ENCODE measurements at places on chromosomes 6 and 20.

DNA sequence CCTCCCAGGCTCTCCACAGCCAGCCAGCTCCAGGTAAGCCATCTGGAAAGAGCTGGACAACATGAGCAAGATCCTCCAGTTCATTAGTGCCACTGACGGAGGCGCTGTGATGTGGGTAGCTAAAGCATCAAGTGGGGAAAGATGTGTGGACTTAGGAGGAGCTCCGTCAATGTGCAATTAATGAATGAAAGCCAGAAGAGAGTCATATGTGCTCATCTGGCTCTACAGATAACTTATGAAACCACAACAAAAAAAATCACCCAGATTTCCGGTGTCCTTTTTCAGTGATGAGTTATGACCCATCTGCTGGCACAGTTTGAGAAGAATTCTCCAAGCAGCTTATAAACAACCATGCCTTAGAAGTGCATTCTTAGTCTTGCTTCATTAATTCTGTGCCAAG lies 311.7 kb upstream of the PLCB4 start:
- no peak for DNase-seq

GRCh38 chr6:169571123-169571962 lies 130.5 kb downstream of the WDR27 start:
- no peak for DNase-seq

GRCh38 chr6:11386323-11386722 lies 151.2 kb upstream of the TMEM170B start:
- DNase-seq, result no peak

- no peak for DNase-seq
Observed at GRCh38 chr6:38208028-38208427, 388.5 kb downstream of the ZFAND3 start.

GRCh38 chr6:163579111-163579879 lies 164.8 kb downstream of the QKI start:
- no peak for DNase-seq

DNA sequence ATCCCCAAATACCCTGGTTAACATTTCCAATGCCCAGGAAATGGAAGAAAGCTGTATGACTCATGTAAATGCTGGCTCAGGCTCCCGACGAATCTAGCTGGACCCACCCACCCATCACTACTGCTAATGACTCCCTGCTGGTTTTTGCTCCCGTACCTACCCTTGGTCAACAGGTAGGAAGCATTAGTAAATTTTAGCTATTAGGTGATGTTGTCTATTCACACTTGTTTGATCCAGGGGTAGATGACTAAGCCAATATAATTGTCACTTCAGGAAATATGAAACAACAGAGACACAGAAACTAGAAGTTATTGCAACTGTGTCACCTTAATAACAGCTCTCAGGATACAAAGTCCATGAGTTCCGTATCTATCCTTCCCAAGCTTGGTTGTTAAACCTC lies 94.4 kb upstream of the BEND6 start:
- DNase-seq, result no peak

DNA sequence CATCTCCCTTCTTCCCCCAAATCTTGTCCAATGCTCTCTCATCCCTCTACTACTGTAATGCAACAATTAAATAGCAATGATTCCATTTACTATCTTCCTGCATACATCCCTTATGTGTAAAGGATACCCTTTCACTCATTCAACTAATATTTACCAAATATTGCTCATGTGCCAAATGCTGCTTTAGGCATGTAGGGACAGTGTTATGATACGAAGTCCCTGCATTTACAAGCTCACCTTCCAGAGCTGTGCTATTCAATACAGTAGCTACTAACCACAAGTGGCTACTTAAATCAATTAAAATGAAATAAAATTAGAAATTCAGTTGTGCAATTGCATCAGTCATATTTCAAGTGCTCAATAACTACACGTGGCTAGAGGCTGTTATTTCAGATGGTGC lies 41.1 kb downstream of the GMDS start:
- DNase-seq, result no peak

DNA sequence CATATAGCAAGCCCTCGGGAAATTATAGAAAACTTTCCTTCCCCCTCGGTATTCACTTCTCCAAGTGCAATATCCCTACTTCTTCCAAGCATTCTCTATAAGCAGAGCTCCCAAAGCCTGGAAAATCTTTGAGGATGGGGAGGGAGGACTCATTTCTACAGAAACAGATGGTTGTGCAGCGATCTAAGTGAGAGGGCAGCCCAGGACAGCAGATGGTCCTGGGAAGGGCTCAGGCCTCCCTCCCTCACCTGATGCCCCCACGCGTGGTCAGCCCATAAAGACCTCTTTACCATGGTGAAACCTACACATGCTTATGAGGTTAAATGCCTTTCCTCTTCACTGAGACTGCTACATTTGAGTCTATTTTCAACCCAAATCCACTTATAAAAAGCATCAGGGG lies 319.6 kb upstream of the QKI start:
- no peak for DNase-seq

- DNase-seq, result no peak
Observed at GRCh38 chr6:150005761-150006651, 19.3 kb downstream of the RAET1L start.

- DNase-seq, result no peak
Observed at GRCh38 chr6:40958738-40959137, 80.3 kb downstream of the UNC5CL start.

GRCh38 chr20:50054626-50055511 lies 58.1 kb downstream of the UBE2V1 start:
- no peak for DNase-seq

- no peak for DNase-seq
Observed at GRCh38 chr6:139262519-139263300, 29.1 kb downstream of the TXLNB start.

DNA sequence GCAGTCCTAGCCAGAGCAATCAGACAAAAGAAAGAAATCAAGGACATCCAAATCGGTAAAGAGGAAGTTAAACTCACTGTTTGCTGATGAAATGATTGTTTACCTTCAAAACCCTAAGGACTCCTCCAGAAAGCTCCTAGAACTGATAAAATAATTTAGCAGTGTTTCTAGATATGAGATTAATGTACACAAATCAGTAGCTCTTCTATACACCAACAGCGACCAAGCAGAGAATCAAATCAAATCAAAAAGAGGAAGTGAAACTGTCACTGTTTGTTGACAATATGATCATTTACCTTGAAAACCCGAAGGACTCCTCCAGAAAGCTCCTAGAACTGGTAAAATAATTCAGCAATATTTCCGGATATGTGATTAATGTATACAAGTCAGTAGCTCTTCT lies 21.7 kb downstream of the SERPINB9 start:
- DNase-seq, result no peak

DNA sequence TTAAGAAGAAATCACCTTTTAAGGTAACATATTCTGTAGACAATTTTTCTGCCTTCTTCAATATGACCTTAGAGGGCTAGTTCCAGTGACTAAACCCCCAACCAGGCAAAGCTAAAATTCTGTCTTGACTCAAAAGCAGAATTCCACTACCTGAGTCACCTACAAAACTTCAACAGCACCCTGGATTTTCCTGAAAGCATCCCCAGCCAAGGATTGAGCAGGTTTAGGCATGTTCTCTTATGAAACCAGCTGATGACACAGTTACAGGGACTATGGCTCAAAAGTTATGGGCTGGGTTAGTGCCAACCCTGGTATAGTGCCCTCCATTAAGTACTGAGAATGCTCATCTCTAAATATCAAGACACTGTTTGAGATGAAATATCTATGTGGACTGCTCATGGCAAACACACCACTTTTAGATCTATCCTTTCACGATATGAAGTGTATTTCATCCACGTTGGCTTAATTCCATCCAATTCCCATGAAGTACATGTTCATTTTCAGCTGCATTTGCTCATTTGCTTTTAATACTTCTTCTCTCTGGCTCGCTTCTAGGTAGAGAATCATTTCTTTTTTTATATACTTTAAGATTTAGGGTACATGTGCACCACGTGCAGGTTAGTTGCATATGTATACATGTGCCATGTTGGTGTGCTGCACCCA lies 53.6 kb upstream of the TNFAIP3 start:
- DNase-seq, result no peak

- no peak for DNase-seq
Observed at GRCh38 chr20:11979306-11979990, 61.8 kb downstream of the BTBD3 start.

DNA sequence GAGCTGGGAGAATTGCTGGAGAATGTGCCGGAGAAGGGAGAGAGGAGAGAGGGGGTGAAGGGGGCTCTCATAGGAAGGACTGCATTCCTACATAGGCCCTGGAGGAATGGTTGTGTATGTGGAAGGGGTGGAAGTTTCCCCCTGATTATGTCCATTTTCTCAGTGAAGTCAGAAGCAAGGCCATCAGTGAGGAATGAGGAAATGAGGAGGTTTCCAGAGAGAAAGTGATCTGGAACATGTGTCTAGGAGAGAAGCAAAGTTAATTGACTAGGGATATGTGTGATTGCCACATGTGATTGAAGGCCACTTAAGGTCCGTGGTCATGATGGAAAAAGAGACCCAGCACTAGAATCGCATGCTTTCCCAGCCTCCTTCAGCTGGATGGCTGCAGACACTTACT lies 42.3 kb downstream of the TBPL1 start:
- DNase-seq, result no peak

DNA sequence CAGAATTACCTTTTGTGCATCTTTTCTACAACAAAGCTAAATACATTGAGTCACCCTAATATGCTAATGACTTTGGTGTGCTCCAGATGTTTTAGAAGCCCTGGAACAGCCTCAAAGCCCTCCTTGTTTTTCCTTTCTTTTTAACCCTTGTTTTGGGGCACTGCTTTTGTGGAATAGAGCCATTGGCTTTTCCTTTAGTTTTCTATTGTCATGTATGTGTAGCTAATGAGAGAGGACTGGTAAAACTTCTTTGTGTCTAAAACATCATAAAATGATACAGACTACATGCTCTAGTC lies 158.8 kb downstream of the JARID2 start:
- no peak for DNase-seq

- no peak for DNase-seq
Observed at GRCh38 chr6:12291839-12292604, 1.9 kb downstream of the EDN1 start.

DNA sequence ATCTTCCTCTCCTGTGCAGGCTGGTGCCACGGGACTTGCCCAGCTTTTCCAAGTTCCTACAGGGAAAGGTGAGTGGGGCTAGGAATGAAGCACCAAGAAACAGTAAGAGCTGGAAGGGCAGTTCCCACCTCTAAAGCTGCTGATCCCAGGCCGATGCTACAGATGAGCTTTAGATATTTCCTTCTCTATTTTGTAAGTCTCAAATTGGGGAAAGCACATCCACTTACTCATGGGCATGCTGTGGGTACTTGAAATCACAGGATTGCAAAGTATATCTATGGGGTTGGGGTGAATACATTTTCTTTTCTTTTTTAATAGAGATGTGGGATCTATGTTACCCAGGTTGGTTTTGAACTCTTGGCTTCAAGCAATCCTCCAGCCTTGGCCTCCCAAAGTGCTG lies 3.1 kb downstream of the ZBTB2 start:
- DNase-seq, result no peak

DNA sequence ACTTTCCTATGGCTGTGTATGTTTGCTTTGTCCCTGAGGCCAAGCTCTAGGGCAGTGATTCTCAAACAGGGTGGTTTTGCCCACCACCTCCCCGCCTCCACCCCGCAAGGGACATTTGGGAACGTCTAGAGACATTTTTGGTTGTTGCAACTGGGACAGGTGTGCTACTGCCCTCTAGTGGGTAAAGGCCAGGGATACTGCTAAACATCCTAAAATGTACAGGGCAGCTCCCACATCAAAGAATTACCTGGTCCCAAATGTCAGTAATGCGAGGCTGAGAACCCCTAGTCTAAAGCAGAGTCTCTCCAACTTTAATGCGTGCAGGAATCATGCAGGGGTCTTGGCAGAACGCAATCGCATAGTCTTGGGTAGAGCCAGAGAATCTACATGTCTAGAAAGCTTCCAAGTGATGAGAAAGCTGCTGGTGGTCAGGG lies 5.1 kb downstream of the KCNS1 start:
- DNase-seq, result peak; percentile 32

GRCh38 chr6:132584698-132585097 lies 4.8 kb downstream of the TAAR5 start:
- DNase-seq, result no peak

- DNase-seq, result peak; percentile 47
Observed at GRCh38 chr6:13485923-13486562, 1.4 kb downstream of the GFOD1 start.

GRCh38 chr6:36546920-36547645 lies at the start of gene STK38:
TSS of gene STK38 (minus strand) at chr6:36547479. CDS start at chr6:36540202, 7,277 bp downstream.
- peak; percentile 93 for DNase-seq

DNA sequence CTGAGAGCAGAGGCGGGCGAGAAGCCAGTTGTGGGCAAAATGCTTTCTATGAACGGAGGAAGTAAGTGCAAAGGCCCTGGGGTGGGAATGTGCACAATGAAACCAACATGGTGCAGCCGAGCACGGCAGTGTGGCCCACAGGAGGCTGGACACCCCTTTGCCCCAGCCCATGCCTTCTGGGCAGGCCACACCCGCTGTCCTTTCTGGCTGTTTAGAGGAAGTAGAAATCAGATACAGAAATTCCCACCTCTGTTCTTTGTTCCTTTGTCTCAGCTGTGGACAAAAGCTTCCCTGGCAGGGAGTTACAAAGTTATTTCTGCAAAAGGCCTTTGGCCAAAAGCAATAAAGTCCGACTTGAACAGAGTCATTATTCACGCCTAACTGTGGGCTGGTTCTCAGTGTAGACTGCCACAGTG lies 11.9 kb downstream of the SULF2 start:
- no peak for DNase-seq

Measured in HL-60 (cell line).